ENCODE measurements at places on chromosomes 1 and 21. TPM values are rescaled to one million over a fixed set of nuclear protein-coding genes. Genes with fewer than 3 reads are reported as not detected.

HSPA6 gene
- 25.8 TPM for total RNA-seq

DNA sequence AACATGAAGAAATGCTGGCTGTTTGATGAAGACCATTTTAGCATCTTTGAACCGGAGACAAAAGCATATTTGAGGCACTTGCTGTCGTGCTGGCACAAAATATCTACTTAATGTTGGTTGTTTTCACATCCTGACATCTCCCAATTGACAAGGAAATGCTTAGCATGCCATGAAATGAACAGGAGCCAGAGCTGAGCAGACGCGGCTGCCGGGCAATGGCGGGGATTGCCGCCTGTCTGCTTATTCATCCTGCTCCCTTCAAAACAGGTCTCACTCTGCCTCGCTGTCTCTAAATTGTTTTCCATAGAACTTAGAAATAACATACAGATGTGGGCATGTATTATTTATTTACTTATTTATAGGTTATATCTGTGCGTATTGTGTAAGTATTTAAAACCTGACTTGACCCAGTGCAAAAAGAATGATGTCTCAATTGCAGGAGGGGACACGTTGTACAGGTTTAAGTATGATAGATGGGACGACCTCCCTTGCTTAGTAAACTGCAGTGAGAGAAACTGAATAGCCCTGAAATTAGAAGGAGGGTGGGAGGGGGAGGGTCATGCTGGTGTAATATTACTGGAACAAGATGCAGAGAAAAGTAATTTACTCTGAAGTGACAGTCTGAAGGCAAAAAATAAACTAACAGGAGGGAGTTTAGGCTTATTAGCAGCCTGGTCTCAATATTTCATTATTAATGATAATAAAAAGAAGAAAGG is 590.4 kb upstream of the PLXNA2 start:
- peak; percentile 85 for DNase-seq

- no peak for DNase-seq
Measured at GRCh38 chr21:42440187-42440792, 36.6 kb downstream of the UBASH3A start.

DNA sequence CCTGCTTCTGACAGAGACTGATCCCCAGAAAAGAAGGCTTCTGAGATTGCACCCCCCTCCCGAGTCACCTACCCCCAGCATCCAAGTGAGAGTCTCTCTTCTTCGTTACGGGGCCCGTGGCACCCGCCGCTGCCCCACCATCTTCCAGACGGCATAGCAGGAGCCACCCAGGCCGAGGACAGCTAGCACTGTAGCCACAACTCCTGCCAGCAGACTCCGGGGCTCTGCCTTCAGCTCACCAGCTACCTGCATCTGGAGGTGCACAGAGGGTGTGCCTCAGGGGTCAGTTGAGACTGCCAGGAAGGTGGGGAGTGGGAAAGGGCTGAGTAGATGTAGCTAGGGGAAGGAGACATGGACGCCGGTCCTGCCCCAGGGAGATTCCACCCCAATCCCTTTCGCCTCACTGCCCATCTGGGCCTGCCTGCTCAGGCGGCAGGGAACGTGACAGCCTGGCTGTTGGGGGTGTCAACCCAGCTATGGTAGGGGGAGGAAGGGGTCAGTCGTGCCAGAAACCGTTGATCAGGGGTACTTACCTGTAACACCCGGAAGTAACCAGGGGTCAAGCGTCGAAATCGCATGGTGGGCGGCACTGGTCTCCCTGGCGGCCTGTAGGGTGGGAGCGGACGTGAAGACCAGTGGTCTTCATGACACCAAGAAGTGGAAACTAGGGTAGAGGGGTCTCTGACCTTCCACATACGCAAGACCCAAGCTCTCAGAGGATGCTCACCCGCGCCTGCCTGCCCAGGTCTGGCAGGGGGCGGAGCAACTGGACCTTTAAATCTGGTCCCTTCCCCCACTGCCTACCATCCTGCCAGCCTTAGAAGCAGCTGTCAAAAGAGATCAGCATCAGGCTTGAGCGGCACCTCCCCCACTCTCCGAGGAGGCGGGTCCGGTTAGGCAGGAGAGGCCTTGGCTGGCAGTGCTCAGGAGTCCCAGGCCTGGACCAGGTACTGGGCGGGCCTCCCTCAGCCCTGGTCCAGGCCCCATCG is at the start of gene ZNF593OS:
Gene ZNF593OS, minus strand, starts transcription at position 749 of the 989 bp plus-strand sequence. Its CDS starts 171 bp downstream, at position 578.
- no peak for DNase-seq

DNA sequence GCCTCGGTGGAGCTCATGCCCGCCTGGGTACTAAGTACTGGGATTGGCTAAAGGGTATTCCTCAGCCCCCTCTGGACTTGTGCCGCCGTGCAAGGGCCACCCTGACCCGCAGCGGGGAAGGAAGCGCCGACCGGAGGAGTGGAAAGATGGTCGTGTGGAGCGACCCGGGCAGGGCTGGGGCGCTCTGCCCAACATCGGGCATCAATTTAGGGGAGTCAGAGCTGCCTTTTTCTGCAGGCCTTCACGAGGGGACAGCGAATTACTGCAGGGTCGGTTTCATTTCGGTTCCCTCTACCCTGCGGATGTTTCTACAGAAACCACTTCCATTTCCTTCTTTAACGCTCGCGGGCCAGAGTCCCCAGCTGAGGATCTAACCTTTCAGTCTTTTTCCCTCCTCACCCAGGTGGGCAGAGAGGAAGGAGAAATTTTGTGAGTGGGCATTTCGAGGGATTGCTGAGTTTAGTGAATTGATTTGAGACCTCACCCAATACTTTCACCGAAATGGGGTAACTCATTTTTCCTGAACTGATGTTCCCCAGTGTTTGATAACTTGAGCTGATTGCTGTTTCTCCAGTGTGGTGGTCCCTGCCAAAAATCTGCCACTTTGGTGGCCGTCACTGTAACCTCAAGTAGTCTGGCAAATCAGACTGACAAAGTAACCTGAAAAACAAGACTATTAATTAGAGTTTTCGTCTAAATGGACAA is 1.1 kb downstream of the TOR1AIP1 start:
- peak; percentile 14 for DNase-seq

DNA sequence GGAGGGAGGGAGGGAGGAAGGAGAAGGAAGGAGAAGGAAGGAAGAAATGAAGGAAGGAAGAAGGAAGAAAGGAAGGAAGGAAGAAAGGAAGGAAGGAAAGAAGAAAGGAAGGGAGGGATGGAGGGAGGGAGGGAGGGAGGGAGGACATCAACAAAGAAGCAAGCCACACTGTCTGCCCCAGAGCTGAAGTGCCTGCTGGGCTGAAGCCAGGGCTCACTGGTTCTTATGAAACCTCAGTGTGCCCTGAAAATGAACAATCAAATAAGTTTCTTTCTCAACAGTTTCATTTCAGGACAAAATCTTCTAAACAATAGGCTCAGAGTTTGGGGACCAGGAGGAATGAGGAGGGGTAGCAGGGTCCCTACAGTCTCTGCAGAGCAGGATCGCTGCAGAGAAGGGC is 21.1 kb downstream of the ARHGEF19 start:
- no peak for DNase-seq

C2CD2 gene
- total RNA-seq = 27.8 TPM

DNA sequence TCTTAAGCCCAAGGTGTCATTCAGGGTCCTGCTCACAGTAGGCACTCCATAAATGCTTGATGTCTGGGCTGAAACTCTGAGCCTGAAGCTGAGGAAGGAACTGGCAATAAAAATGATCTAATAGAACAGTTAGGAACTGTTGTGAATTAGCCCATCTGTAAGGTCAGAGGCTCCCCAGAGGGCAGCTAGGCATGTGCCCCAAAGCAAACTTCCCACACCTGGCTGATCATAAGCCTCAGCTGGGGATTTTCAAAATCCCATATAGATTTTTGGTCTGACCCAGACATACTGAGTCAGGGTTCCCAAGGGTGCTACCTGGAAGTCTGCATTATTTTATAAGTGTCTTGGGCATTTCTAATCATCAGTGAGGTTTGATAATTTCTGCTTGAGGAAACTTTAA is 309.4 kb upstream of the PROX1 start:
- DNase-seq = no peak

FGR gene
- 5.3 TPM for total RNA-seq

DNA sequence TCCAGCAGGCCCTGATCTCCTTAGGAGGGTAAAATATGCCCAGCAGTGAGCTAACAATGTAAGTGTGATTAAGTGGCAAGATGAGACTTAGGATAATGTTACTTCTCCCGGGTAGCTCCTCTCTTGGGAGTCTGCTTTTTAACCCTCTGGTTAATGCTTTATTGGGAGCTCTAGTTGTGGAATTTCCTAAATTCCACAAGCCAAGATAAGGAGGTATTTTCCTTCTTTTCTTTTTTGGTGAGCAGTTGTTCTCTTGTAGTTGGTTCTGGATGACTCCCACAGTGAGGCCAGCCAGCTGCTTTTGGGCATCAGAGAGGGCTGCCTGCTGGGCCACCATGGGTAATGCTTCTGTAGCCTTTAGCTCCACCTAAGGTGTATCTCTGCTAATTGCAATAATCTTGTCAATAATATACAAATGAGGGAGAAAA is 19.3 kb downstream of the C1orf52 start:
- DNase-seq = no peak

DNA sequence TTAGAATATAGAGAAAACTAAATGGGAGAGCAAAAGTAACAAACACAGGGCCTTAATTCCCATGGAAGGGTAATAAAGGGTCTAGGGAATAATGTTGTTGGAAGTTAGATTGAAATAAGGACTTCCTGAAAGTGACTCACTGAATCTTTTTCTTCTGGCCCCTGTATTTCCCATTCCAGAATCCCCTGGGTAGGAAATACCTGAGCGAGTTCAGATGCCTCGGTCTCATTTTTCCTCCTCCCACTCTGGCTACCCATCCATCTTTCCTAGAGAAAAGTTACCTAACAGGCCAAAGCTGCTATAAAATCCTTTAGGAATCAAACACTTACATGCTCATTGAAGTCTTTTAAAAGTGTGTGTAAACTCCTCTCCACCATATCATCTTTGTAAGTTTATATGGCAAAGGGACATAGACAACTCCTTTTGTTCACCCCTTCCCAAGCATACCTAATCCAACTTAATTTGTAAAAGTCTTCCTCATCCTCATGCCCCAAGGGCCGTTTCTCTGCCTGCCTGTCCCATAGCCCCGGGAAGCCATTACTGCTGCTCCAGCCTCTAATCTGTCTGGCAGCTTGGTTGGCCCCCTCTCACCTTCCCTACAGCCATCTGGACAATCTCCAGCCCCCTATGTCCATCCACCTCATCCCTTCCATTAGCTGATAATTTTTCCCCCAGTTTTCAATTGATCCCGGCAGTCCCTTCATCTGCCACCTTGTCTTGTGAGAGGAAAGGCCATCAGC is 3.3 kb upstream of the MEF2D start:
- no peak for DNase-seq

- DNase-seq = no peak
Measured at GRCh38 chr21:27648560-27648959, 681.7 kb upstream of the ADAMTS5 start.

DNA sequence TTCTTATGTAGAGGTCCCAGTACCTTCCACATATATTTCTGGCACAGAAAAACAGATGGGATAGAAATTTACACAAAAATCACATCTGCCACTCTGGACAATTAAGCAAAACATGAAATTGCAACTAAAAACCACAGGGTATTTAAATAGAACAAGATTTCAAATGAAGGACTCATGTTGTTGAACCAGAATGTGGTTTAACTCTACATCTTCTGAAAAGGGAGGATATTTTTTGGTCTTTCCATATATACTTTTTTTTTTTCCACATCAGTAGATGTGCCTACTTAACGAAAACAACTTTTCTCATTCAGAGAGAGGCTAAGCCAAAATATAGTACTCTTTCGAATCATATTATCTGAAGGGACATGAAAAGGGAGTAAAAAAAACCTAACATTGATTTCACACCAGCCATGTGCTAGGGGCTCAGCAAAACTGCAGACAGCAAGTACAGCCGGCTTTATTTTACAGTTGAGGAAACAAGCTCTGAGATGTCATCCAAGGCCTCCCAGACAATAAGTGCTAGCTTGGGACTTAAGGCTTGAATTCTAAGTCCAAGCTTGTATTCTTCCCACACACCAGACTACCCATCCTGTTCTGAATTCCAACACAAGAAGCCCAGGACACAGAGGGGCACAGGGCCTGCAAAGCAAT is 208.9 kb downstream of the PBX1 start:
- DNase-seq = no peak

DNA sequence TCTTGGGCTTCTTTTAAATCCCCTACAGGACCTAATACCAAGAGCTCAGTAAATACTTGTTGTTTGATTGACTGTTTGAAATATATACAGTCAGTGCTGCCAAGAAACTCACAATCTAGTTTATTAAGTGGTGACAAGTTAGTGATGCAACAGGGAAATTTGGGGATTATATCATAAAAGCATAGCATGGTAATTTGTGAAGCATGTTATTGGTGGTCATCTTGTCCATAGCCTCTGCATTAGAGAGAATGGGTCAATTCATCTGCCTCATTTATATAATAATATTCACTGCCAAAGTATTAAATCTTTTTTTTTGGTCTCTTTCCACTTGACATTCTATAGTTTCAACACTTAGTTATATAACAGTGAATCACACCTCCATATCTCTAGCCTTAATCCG is 138.2 kb upstream of the SPAG17 start:
- no peak for DNase-seq

DNA sequence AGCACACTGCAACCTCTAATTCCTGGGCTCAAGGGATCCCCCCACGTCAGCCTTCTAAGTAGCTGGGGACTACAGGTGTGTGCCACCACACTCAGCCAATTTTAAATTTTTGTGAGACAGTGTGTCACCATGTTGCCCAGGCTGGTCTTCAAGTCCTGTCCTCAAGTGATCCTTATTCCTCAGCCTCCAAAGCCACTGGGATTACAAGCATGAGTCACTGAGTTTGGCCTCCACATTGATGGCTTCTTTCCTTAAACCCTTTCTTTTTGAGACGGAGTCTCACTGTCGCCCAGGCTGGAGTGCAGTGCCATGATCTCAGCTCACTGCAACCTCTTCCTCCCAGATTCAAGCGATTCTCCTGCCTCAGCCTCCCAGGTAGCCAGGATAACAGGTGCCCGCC is 7.6 kb downstream of the KPNA6 start:
- no peak for DNase-seq

KRTAP11-1 gene
- not detected for total RNA-seq

DNA sequence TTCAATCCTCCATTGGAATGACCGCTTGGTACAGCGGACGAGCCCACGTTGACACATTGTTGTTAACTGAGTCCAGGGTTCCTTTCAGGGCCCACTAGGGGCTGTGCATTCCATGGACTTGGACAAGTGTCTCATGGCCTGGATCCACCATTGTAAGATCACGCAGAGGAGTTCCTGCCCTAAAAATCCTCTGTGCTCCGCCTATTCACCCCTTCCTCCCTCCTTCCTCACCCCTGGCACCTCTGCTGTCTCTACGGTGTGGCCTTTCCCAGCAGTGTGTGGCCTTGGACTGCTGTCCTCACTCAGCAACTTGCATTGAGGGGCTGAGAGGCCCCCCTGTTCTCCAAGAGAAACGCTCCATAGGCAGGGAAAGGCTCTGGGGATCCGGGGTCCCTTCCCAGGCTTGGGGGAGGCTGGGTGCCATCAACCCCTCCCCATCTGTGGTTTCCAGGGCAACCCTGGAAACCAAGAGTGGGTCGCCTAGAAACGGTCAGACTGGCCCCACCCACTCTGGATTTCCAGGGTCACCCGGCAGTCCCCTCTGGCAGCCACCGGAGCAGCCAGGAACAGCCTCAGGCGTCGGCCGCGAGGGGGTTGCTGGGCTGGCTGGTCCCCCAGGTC is 50.9 kb downstream of the MEGF6 start:
- DNase-seq = peak; percentile 63

MFSD2A gene
- total RNA-seq = 20.5 TPM

COL6A2 gene
- total RNA-seq = 190 TPM

GRCh38 chr1:116553386-116554115 is 17.3 kb downstream of the CD58 start:
- no peak for DNase-seq

Data from spinal cord (tissue), 10 donors.